Omental fat pad (tissue), 4 donors: ENCODE measurements at places on chromosomes 1 and 21. TPM values are rescaled to one million over a fixed set of nuclear protein-coding genes. Genes with fewer than 3 reads are reported as not detected.
A peak's percentile ranks its signal among the peaks of the same experiment; 100 is the strongest.

Gene PADI1
- not detected for total RNA-seq

Gene RGS4
- 3.2 TPM for total RNA-seq

Gene ADGRL2
- 50.7 TPM for total RNA-seq

Gene TIMM17A
- 19.7 TPM for total RNA-seq

Gene DPYD
- total RNA-seq = 62.5 TPM

Gene CHI3L2
- 3.9 TPM for total RNA-seq

Gene KRTAP11-1
- not detected for total RNA-seq

DNA sequence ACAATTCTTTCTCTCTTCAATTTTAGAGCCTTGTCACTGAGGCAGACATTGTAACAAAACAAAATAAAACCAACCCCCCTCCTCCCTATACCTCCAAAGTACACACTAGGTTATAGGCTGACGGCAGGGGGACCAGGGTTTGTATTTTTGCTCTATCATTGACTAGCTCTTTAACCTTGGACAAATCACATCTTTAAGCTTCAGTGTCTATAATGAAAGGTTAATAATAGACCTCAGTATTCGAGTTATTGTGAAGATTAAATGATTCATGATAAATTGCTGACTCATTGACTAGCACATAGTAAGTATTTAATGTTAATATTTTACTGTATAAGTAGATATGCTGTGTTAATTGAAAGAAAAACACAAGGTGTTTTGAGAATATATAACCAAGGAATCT, 1267.6 kb upstream of the ADGRL2 start:
- DNase-seq = no peak

DNA sequence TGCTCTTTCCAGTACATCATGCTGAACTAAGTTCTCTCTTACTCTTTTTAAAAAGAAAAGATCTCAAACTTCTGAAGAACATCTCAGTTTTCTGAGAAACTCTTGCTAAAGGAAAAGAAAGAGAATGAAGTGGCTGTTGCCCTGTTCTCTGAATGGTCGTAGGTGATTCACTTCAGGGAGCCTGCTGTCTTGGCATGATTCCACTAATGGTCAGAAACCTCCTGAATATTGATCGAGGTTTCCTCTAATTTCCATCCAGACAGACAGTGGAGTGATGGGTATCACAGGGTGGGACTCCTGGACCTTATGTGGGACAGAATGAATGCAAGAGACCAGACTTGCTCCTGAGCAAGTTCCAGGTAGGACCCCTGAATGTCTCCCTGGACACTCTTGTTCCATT, 2.5 kb downstream of the FCRL2 start:
- no peak for DNase-seq

- DNase-seq = peak; percentile 81
Observed at GRCh38 chr1:44652445-44653106, 21.7 kb downstream of the TMEM53 start.

DNA sequence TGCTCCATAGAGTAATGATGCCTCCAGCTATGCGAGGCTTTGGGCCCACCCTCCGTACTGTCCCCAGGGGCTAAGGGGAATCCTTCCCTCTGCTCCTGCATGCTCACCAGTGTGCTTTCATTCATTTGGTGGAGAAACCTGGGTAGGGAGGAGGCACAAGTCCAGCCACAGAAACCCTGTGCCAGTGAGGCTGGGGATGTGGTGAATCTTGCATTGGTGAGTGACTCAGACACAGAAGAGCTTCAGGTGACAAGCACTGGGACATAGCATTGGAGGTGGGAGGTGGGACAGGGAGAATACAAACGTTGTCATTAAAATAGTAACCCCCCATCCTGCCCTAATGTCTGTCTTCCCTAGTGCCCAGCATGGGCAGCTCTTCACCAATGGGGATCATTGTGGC, 5.2 kb downstream of the FCGR2A start:
- DNase-seq = no peak

DNA sequence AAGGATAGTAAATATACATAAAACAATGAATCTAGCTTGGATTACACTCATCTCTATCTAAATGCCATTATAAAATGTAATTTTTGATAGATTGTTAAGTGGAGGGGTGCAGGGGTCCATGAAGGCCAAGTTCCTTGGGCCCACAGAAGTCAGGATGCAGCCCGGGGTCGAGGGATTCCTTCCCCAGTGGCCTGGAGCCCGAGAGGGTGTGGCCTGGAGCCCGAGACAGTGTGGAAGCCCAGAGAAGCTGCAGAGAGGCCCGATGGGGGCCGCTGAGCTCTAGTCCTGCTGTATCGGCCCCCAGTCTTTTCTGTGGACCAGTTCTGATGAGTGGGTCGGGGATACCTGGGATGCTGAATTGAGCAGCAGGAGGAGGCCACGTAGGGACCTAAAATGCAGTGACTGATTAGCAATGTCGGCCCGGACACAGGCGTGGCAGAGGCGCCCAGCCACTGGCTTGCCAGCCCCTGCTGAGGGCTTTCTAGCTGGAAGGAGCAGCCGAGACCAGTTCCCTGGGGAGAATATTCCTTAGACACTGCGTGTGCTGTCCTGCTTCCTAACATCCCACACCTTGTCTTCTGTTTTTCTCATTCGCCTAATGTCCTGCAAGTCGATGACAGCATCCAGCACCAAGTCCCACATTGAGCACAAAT, 38.9 kb downstream of the UMODL1 start:
- no peak for DNase-seq

DNA sequence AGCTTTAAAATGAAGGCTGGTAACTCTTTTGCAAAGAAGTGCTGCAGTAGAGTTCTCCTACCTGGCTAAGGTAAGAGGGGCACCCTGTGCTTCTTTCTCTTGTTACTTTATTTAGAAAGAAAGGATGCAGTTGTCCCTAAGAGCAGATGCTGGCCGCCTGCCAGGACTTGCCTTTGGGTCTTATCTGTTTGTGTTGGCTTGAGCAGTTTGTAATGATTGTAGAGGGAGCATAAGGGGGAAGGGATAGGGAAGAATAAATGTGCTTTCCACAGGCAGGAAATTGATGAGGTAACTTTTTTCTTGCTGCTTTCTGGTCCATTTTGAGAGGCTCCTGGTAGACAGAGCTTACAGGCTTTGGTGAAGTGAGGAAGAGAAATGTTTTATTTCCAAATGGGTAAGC, 229.6 kb downstream of the HHAT start:
- DNase-seq = no peak

DNA sequence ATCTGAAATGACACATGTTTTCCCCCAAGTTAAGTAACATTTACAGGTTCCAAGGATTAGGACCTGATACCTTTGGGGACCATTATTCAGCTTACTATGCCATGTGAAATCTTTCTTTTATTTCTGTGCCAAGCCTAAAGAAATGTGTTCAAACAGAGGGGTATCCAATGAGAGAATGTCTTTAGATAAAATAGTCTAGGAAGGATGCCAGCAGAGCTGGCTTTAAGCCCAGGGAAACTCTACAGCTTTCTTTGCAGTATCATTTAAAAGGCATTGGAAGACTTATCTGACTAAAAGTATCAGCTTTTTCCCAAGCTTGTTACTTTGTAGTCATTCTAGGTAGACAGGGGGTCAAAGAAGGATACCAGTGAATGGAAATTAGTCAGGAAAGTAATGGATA, 860.4 kb downstream of the PLA2G4A start:
- no peak for DNase-seq

GRCh38 chr1:235910357-235911299, 43.9 kb upstream of the LYST start:
- no peak for DNase-seq

- DNase-seq = no peak
Observed at GRCh38 chr1:147478521-147478920, 62.8 kb upstream of the BCL9 start.

DNA sequence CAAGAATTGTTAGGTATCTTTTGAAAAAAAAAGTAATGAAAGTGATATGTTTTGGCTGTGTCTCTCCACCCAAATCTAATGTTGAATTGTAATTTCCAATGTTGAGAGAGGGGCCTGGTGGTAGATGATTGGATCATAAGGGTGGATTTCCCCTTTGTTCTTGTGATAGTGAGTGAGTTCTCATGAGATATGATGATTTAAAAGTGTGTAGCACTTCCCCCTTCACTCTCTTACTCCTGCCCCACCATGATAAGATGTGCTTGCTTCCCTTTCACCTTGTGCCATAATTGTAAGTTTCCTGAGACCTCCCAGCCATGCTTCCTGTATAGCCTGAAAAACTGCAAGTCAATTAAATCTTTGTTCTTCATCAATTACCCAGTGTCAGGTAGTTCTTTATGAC, 70.7 kb downstream of the XCL2 start:
- DNase-seq = no peak

- DNase-seq = no peak
Observed at GRCh38 chr1:186683652-186684410, 3.6 kb upstream of the PTGS2 start.

- DNase-seq = no peak
Observed at GRCh38 chr1:162710780-162711465, 78.7 kb downstream of the DDR2 start.

GRCh38 chr1:212242288-212242984, 42.8 kb upstream of the PPP2R5A start:
- no peak for DNase-seq

DNA sequence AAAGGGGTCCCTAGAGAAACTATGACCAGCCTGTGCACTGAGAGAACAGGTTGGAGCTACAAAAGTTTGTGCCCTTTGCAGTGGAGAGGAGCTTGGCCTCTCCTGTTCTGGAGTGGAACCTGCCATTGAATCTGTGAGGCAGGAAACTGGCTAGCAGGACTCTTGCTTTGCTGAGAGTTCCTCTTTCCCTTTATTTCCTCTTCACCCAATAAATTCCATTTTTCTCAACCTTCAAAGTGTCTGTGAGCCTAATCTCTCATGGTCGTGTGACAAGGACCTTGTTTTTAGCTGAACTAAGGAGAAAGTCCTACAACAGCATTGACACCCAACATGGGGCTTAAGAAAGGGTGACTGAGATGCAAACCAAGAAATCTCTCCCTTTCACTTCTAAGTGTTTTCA, 42.7 kb upstream of the FASLG start:
- DNase-seq = no peak

- peak; percentile 84 for DNase-seq
Observed at GRCh38 chr1:29181413-29182225, at the start of gene SRSF4. Gene SRSF4 (minus strand): TSS chr1:29181900. CDS start chr1:29181752, 148 bp downstream.

DNA sequence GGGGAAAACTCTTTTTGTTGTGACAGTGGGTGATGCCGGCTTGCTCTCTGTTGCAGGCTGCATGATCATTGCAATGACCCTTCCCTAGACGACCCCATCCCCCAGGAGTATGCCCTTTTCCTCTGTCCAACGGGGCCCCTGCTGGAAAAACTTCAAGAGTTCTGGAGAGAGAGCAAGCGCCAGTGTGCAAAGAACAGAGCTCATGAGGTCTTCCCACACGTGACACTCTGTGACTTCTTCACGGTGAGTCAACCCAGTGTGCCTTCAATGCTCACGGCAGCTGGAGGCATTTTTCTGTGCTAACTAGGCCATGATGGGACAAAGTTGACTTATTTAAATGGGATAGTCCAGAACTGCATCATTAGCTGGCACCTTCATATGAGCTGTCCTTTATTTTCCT, 5.7 kb downstream of the UBASH3A start:
- no peak for DNase-seq
